ENCODE measurements at places on chromosomes 11 and 22.

DNA sequence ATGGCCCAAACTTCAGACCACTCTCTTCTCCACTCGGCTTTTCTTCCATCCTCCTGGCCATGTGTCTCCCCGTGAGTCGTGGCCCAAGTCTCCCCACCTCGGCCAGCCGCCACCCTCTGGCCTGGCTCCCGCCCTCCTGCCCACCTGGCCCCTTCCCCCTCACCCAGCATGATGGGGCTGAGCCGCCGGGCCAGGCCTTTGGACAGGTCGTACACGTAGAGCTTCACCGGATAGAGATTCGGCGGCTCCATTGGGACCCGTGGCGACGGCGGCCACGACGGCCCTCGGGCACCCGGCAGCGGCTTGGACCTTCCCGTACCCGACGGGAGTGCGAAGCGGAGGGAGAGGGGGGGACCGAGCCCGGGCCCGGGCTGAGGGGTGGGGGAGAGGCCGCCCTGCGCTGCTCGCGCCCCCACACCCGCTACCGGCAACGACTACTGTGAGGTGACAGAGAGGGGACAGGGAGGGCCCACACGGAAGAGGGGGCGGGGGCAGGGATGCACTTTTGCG lies at the start of gene DESI1:
TSS of gene DESI1 (minus strand) at position 455 of the 510 bp plus-strand sequence. CDS start at position 251, 204 bp downstream.
- DNase-seq = no peak

GRCh38 chr22:44718418-44718817 lies 16.4 kb downstream of the PRR5 start:
- DNase-seq = no peak

DNA sequence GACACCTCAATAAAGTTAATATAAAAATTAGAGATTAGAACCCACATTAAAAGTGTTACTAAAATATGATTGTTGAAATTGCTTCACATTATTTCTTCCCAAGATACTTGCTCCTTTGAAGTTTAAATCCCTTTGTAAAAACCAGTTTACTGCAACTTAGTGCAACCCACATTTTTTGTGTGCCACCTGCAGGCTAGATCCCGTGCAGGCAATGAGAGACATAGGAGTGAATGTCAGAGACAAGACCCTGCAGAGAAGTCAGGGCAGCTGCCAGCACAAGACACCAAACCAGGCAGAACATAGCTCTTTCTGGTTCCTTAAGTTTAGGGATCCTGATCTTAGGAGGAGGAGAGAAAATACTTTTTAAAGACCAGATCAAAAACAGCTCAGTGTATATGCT lies 142.8 kb upstream of the MTNR1B start:
- DNase-seq = no peak

- no peak for DNase-seq
Measured at GRCh38 chr22:27336151-27337090, 465.1 kb downstream of the MN1 start.

DNA sequence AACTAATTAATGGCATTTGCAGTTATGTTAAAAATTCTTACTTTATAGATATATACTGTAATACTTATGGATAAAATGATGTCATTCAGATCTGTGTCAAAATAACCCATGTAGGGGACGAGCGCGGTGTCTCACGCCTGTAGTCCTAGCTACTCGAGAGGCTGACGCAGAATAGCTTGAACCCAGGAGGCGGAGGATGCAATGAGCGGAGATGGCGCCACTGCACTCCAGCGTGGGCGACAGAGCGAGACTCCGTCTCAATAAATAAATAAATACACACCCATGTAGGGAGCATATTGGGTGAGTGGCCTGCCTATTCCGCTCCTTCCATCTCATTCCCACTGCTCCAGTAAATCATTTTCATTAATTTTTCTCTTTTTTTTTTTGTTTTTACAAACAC lies 7.1 kb downstream of the SNU13 start:
- no peak for DNase-seq

DNA sequence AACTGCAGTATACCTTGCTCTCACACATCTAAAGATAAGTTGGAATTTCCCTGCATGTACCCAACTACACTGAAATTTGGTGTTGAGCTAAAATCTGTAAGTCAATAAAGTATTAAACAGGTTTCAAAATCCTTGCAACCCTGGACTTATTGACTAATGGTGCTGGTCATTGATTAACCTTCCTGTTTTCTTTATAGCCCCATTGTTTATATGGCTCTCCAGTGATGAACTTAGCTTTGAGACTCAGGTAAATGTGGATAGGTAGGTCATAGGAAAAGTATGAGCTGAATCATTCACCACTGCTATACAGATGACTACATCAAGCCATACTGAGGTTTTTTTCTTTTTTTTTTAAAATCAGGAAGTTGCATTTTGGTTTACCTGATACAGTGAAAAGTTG lies 132.7 kb downstream of the FAT3 start:
- DNase-seq = no peak

- DNase-seq = no peak
Measured at GRCh38 chr11:124760205-124760652, 1.9 kb downstream of the ESAM start.

GRCh38 chr11:127075758-127076157 lies 75.2 kb upstream of the KIRREL3 start:
- DNase-seq = no peak

GRCh38 chr11:47987781-47988180 lies 7.4 kb downstream of the PTPRJ start:
- DNase-seq = no peak

GRCh38 chr11:64484191-64485022 lies 106.6 kb upstream of the SLC22A12 start:
- DNase-seq = no peak

DNA sequence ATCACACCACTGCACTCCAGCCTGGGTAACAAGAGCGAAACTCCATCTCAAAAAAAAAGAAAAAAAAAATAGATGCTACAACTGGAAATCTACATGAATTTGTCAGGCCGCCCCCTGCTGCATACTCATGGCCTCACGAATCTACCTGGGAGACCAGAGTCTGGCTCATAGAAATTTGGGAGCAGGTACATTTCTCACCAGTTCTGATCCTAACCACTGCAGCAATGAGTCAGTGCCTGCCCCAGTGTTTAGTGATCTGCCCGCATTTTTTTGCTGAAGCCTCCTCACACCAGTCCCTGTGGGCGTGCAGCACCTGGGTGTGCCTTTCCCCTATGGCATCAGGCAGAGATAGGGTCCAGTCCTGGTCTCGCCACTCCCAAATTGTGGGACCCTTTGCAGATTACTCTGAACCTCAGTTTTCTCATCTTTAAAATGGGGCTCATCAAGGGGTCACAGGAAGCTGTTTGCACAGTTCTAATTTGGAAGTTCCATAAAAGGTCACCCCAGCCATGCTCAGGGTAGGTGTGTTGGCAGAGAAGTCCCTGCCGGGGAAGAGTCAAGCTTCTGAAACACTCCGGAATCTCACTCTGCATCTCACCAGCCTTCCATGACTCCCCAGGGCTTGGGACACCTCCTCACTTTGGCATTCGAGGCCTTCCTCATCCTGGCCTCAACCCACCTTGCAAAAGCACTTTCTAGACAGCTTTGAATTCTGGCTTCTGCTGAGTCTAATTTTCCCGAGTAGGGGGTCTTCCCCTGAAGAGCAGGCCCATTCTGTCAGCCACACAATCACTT lies 39.3 kb upstream of the LINC01488 start:
- no peak for DNase-seq

DNA sequence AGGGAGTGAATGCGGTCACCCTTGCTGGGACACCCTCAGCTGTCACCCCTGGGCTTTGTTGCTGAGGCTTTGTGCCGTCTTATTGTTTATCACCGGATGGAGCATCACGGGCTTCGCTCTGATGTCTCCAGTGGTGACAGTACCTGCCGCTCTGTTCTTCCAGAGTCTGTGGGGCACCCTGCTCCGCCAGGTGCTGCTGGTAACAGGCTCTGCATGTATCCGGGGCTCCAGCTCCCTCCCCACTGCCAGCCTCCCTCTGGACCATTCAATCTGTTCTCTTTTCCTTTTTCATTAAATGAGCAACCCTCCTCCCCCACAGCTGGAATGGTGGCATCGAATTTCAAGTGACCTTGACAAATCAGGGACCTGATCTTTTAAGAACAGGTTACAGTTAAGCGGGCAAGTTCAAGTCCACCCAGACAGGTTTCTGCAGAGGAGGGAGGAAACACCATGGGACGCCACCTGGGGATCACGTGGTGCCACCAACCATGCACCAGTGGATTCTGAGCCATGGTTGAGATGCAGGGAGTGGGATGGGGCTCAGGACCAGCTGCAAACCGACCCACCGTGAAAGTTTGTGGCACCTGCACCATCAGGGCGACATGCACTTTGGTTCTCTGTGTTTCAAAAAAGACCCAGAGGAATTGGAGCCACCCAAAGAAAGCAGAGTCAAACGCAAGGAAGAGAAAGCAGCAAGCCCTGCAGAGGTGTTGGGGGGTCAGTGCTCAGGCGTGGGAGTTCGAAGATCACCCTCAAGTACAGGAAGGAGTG lies 89.3 kb downstream of the BCR start:
- no peak for DNase-seq

GRCh38 chr11:128222245-128222884 lies 365.0 kb downstream of the ETS1 start:
- DNase-seq = no peak

- no peak for DNase-seq
Measured at GRCh38 chr11:93081694-93082093, 112.2 kb downstream of the MTNR1B start.

GRCh38 chr22:27865496-27865895 lies 53.6 kb downstream of the PITPNB start:
- DNase-seq = no peak

DNA sequence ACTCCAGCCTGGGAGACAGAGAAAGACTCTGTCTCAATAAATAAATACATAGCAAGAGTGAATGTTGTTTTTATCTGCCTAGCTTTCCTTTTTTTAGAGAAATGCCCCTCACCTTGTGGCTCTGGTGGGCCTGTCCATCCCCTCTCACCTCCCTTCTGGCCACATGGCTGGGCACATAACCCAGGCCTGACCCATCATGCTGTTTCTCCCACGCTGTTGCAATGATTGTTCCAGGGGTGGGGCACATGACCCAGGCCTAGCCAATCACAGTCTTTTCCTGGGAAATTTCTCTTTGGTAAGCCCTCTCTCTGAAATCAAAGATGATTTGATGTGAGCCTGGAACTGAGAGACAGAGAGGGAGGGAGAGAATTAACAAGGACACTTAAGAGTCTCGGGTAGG lies 5.5 kb upstream of the CYTH4 start:
- DNase-seq = no peak

GRCh38 chr11:125464666-125465065 lies 31.4 kb downstream of the FEZ1 start:
- DNase-seq = no peak

DNA sequence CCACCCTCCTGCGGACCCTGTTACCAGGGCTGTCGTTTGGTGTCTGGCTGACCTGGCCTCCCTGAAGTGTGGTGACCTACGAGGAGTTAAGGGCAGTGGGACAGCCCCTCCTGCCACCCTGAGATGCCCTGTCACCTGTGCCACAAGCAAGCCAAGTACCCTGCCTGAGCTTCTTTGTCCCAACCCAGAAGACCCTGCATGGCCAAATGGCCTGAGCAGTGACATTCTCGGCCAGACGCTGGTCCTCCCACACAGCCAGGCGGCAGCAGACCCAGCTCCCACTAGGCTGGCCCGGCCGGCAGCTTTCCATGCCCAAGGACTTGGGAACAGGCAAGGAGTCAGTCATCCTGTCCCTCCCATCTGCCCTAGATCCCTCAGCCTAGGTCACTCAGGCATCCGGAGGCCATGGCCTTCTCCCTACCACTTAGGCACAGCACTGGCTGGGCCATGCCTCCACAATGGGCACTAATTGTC lies 7.6 kb downstream of the ARVCF start:
- no peak for DNase-seq

DNA sequence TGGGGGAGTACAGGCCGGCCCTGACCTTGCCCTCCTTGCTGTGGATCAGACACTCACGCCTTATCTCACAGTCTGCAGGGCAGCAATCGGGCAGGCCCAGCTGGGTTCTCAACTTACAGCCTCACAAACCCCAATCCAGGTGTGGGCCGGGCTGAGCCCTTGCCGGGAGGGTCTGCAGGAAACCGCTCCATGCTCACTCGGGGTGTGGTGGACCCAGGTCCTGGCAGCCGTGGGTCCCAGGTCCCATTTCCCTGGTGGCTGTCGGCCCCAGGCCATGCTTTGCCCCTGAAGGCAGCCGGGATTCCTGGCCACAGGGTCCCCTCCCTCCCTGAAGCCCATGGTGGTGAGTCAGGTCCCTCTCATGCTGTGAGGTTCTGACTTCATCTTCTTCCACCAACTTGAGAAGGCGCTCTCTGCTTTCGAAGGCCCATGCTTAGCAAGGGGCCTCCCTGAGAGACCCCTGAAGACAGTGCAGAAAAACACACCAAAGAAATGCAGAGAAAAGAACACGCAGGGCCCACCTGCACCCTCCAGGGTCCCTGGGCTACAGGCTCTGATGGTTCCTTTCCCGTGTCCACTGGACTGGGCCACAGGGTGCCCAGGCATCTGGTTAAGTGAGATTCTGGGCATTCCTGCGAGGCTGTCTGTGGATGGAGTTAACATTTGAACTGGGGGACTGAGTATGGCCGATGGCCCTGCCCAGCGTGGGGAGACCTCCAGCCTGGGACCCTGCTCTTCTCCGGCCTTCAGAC lies 588.2 kb downstream of the BRD1 start:
- no peak for DNase-seq

DNA sequence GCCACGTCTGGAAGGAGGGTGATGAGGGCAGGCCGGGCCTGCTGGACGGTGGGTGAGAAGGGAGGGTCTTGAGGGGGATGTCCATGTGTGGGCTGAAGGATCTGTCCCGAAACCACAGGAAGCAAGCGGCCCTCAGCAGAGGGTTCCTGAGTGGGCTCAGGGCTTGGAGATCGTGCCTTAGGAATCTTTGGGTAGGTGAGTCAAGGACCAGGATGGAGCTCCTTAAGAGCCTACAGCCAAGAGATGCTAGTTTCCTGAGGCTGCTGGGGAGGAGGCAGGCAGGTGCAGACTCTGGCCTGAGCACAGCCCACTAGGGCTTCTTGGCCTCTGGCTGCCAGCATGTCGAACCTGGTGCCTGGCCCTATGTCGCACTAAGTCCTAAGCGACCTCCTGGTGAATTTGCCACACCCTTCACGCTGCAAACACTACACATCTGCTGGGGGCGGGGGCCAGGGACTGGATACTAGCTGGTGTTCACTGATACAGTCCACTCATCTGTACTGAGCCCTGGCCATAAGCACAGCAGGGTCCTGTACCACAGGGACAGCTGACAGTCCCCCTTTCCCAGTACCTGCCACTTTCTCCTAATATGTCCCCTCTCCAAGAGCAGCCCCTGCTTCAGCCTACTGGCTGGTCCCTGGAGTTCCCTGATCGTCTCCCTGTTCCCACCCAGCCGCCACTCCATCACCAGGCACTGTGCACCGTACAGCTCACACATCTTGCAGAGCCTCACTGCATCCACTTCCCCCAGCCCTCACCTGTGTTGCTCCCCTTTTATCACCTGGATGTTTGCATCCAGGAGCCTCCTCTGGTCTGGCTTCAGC lies 19.5 kb downstream of the GNAZ start:
- no peak for DNase-seq

GRCh38 chr11:69640995-69641581 lies at the start of gene CCND1:
TSS of gene CCND1 (plus strand) at chr11:69641156. CDS start at chr11:69641314, 158 bp downstream.
- no peak for DNase-seq

DNA sequence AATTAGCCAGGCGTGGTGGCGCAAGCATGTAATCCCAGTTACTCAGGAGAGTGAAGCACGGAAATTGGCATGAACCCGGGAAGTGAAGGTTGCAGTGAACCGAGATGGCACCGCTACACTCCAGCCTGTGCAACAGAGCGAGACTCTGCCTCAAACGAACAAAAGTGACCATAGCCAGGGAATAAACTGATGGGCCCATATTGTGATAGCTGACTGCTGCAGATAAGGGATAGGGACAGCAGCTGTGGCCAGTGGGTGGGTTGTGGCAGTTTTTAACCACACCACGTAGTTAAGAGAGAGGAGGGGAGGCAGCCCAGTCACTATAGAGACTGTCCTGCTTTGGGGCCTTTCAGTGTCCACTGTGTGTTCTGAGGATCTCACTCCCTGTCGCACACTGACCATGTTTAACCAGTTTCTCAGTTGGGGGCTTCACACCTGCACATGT lies 58.9 kb downstream of the PISD start:
- DNase-seq = no peak

Measured in GM18507 (cell line).